ENCODE measurements at places on chromosomes 11 and 22.

DNA sequence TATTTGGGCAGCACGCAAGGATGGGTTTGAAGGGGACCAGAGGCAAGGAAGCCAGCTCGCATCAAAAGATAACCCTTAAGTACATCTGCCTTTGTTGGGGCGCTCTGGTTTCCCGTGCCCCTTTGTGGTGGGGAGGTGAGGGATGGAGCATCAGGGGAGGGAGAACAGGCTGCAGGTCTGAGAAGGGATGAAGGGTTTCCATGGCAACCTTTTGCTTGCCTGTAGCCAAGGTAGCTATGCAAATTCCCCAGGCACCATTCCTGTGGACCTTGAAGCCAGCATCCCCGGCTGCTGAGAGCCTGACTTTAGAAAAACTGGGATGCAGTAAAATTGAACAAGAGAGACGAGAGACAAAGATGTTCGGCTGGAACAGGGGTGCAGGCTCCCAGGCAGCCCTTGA lies 75.7 kb downstream of the SEZ6L start:
- no peak for DNase-seq

GRCh38 chr22:44542561-44543222 lies 44.7 kb upstream of the RTL6 start:
- no peak for DNase-seq

DNA sequence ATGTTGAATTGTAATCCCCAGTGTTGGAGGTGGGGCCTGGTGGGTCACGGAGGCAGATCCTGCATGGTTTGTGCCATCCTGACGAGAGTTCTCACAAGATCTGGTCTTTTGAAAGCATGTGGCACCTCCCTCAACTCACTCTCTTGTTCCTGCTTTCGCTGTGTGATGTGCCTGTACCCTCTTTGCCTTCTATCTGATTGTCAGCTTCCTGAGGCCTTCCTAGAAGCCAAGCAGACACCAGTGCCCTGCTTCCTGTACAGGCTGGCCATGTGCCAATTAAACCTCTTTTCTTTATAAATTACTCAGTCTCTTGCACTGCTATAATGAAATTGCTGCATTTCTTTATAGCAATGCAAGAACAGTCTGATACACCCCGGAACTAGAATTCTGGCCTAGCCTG lies 13.1 kb downstream of the PTPN5 start:
- no peak for DNase-seq

- DNase-seq, result peak; percentile 81
These were observed 24.4 kb upstream of the PAMR1 start for GRCh38 chr11:35549787-35550186.

- DNase-seq, result no peak
These were observed 789 bp downstream of the SIK2 start for GRCh38 chr11:111602865-111603610.

GRCh38 chr11:128927683-128928336 lies 14.9 kb downstream of the TP53AIP1 start:
- no peak for DNase-seq

GRCh38 chr11:65718964-65719492 lies 1.6 kb downstream of the RNASEH2C start:
- no peak for DNase-seq

- no peak for DNase-seq
These were observed 1342.3 kb downstream of the TBC1D22A start for GRCh38 chr22:48104766-48105165.

- DNase-seq, result no peak
These were observed 8.9 kb downstream of the PISD start for GRCh38 chr22:31652911-31653684.

- DNase-seq, result no peak
These were observed 136.9 kb upstream of the ZC3H12C start for GRCh38 chr11:109956124-109956793.

DNA sequence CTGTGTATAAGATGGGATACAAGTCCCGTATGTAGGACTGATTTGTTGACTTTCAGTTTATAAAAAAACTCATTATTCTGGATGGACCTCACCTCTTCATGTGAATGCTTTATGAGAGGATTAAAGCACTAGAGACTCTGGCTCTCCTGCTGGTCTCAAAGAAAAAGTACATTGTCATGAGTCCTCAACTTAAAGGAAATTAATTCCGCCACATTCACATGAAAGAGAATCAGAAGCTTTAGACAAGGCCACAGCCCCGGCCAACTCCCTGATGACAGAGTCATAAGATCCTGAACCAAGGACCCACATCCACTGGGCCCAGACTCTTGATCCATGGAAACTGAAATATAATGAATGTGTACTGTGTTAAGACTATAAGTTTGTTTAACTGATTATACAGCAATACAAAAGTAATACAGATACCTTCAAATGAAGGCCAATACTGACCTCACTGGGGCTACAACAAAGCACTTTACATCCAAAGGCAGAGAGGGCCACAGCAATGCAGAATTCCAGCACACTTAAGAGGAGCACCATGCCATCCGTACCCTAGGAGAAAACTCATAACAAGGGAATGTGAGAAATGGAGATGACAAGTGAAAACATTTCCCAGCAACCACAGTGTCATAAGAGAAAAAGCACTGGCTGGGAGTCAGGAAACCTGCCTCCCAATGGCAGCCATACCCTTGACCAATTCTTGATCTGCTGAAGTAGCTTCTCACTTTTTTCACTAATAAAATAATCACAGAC lies 25.4 kb upstream of the MS4A6A start:
- DNase-seq, result no peak

DNA sequence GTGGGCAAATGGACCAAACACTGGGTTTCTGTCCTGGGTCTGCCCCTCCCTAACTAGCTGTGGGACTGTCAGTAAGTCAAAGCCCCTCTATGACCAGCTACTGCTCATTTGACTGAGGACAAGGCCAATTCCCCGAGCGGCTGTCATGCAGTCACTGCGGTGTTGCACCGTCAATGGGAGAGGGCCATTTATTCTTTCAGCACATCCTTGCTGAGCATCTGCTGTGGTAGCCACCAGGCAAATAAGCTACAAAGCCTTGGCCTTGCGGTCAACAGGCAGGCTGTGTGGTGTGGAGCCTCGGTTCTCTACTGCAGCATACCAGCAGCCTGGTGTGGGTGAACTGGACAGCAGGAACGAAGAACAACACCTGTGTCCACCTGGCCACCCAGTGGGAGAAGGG lies 25.8 kb upstream of the SERPIND1 start:
- no peak for DNase-seq

DNA sequence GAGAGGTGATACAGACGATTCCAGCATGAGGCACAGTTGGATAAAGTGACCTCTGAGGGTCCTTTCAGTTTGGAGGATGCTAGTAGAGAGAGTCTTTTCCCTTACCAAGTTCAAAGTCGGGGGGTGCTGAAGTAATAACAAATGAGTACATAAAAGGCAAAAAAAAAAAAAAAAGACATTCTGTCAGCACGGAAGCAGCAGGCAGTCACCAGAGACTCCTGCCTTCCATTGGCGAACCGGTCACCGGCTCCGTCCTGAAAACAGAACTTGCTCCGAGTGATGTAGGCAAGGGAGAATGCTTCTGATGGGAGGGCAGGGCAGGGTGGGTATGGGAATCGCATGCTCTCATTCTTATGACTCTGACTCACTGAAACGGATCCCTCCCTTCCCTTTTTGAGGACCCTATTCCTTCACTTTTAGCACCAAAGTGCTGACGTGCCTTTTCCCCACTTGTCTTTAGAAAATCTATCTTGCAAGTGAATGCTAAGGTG lies 65.9 kb downstream of the PRR5L start:
- DNase-seq, result no peak

DNA sequence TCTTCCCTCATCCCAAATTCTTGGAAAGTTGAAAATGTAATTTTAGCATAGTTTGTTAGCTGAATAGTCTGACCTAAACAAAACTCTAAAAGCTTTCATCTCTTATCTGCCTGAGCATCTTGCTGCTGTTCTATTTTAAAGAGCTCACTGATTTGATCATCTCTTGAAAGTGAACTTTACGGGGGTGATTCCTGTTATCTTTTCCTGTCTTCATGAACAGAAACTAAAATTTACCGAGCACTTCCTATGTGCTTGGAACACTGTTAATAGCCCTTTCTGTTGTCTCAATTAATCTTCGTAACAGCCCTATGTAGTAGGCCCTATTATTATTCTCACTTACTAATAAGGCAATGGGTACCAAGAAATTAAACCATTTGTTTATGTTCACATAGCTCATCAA lies 12.3 kb downstream of the AMOTL1 start:
- DNase-seq, result no peak

GRCh38 chr11:117868088-117868487 lies 8.4 kb downstream of the FXYD6 start:
- no peak for DNase-seq

GRCh38 chr11:101555366-101555765 lies 28.4 kb downstream of the TRPC6 start:
- no peak for DNase-seq

DNA sequence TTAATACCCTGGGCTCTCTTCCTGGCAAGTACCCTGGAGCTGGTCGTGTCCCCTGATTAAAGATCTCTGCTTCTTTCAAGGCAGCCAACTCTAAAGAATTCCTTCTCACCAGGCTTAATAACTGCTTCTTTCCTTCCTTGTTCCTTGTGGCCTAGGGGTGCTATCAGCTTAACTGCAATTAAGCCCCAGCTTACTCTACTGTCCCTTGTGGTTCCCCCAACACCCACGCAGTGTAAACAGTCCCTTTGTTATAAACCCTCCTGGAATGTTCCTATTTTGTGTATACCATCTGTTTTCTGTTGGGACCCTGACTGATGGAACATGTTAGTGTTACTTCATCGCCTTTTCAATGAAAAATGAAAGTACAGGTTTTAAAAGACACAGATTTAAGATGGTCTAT lies 126.4 kb upstream of the KIRREL3 start:
- DNase-seq, result no peak

GRCh38 chr11:128210148-128210940 lies 377.0 kb downstream of the ETS1 start:
- no peak for DNase-seq

DNA sequence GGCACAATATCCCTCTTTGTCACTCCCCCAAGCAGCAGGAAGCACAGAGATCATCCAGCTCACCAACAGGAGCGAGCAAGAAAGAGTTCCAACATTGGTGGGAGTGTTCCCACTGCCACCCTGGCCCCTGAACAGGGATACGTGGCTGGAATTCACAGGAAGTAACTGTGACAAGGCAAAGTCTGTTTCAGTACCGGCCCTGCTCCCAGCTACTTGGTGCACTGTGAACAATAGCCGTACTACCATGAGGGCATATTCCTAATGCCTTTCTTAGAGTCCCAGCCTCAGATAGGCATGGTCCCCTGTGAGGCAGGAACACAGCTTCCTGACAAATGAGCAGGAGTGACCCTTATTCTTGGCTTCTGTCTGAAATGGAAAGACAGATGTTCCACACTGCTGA lies 1.8 kb upstream of the SLC37A2 start:
- DNase-seq, result no peak

- peak; percentile 31 for DNase-seq
These were observed 12.0 kb downstream of the CSTPP1 start for GRCh38 chr11:46948378-46949131.

DNA sequence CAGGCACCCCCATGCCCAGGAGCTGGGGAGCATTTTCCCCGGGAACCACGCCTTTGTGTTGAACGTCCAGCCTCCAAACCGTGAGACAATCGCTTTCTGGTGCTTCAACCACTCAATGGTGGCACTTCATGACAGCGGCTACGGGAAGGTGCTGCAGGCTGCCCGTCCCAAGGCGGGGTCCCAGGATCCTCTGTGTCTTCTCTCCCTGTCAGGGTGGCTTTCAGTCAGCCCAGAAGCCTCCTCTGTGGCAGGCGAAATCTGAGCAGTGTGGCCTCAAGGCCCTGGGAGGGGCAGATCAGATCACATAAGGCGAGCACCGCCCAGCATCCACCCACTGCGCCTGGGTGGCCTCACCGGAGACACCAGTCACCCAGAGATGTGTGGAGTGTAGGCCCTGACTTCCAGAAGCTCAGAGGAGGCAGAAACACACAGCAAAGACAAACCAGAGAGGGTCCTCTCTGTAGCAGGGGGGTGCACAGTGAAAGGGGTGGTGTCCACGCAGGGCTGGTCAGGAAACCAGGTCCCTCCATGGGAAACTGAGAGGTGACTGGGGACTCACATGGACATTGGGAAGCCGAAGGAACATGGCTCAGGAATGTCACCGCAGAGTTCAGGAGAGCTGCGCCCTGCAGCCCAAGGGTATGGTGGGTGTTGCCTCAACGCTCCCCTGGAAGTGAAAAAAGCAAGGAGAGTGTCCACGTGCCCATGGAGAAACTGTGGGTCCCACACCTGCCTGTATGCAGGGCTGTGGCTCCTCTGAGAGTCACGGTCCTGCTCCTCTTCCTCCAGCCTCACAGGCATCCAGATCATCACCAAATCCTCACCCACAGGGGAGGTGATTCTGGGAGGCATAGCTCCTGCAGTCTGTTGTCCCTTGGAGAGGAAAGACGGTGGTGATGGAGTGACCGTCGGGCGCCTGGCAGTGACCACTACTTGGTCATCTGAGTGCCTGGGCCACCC lies 1420.7 kb downstream of the TBC1D22A start:
- no peak for DNase-seq

DNA sequence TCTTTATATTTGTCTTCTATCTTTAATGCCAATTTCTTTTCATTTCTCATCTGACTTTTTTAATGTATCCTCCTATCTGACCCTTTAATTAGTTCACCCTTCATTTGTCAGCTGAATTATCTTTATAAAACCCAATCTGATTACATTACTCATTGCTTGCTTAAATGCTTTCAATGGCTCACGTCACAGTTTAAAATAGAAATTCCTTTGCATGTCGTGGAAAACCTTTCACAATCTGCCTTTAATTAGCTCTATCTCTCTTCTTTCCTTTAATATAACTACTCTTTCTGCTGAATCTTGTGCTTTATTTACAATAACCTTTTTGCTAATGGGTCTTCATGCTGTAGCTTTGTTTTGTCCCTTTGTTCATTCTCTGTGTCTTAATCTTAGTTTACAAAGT lies 125.7 kb downstream of the DYNC2H1 start:
- DNase-seq, result no peak

DNA sequence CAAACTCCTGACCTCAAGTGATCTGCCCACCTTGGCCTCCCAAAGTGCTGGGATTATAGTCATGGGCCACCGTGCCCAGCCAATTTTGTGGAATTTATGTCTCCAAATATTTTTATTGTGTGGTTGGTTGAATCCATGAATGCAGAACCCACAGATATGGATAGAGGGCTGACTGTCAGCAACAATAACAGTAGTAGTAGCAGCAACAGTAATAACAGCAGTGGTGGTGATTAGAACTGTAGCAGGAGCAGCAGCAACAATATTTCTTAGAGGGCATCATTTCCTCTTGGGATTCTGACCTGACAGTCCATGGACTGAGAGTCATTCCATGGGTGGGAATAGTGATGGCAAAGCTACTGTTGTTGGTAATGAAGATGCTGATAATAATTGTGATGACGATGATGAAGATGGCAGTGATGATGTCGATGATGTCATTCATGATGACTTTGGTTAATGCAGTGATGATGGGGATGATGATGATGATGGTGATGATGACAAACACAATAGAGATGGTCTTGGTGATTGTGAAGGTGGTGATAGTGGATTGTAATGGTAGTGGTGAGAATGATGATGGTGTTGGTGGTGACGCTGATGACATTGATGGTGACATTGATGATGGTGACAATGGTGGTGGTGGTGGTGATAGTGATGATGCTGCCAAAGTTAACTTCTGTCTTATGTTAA lies 13.9 kb upstream of the CD82 start:
- no peak for DNase-seq
